ENCODE measurements at places on chromosomes 11 and 22. TPM values are rescaled to one million over a fixed set of nuclear protein-coding genes. Genes with fewer than 3 reads are reported as not detected.

CELSR1 gene
- total RNA-seq: 2.9 TPM

SYT12 gene
- total RNA-seq: 3.5 TPM

HBG2 gene
- total RNA-seq: 14,331 TPM

KRTAP5-11 gene
- not detected for total RNA-seq

CPT1B gene
- 8.2 TPM for total RNA-seq

CHADL gene
- total RNA-seq: 23.2 TPM

HTR3A gene
- 0.28 TPM for total RNA-seq

OR8G5 gene
- total RNA-seq: not detected

KRTAP5-9 gene
- total RNA-seq: not detected

SLC22A6 gene
- total RNA-seq: 25.0 TPM

GPHA2 gene
- total RNA-seq: 3.5 TPM

VWCE gene
- total RNA-seq: 1.5 TPM

APIP gene
- total RNA-seq: 24.2 TPM

JAML gene
- total RNA-seq: 8.9 TPM

SLC6A5 gene
- 4.9 TPM for total RNA-seq

UBQLNL gene
- total RNA-seq: 0.55 TPM

MMP27 gene
- total RNA-seq: not detected

OR8J3 gene
- total RNA-seq: not detected

CHEK1 gene
- 15.4 TPM for total RNA-seq

KCNK4 gene
- total RNA-seq: 1.0 TPM

KRTAP5-8 gene
- total RNA-seq: not detected

GAS2 gene
- 32.2 TPM for total RNA-seq

OR51E1 gene
- total RNA-seq: 1.8 TPM

C11orf21 gene
- total RNA-seq: 1.3 TPM

NOL12 gene
- 28.4 TPM for total RNA-seq

OR5A1 gene
- not detected for total RNA-seq

CYP2D6 gene
- 0.79 TPM for total RNA-seq

Data from spinal cord (tissue), 10 donors.